ENCODE measurements at places on chromosomes 11 and 22.

DNA sequence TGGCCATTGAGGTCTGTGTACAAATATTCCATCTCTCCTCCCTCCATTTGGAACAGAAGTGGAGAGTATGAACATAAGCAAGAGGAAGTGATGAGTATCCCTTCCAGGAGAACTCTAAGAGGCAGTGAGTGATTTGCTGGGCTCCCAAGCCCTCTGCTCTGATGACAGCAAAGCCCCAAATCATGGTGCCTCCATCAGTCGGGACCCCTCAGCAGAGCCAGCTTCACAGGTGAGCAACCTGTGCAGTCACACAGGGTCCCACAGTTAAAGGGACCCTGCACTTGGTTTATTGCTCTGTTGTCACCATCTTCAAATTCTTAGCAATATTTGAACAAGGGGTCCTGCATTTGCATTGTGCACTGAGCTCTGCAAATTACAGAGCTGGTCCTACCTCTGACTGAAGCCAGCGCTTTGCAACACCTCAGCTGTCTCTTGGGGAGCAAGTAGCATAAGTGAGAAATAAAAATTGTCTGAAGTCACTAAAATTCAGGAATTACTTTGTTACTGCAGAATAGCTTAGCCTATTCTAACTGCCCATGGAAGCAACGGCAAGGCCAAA is 466.4 kb downstream of the MN1 start:
- no peaks in the 10 kb centered on the region for H3K4me1 ChIP-seq
- no peaks in the 10 kb centered on the region for H3K27me3 ChIP-seq
- no peak for DNase-seq
- no peaks in the 10 kb centered on the region for H3K36me3 ChIP-seq

DNA sequence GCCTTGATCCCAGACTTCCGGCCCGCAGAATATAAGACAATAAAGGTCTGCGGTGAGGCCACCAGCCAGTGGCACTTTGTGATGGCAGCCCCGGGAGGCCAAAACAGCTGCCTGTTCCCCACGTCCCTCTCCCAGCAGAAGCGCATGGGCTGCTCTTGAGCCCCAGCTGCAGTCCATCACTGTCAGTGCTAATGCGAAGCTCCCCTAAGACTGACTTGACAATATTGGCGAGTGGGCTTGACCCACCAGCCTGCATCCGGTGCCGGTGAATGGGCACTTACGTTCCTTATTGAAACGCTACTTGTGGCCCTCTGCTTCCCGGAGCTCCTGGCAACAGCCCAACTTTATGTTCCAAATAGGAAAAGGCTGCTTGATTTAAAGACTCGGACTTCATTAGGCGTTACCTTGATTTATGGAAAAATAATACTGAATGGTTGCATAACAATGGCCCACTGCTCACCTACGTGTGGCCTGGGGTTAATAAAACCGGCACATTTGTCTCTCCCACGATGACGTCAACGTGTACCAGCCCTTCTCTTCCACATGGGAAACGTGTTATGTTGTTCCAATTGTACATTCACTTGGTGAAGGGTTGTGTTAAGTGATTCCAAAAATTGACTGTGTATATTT is 93.4 kb upstream of the SEPTIN5 start:
- no peak for DNase-seq
- H3K4me1 ChIP-seq: no peaks in the 10 kb centered on the region
- no peaks in the 10 kb centered on the region for H3K36me3 ChIP-seq
- no peaks in the 10 kb centered on the region for H3K27me3 ChIP-seq
- no peak overlapping the region for H3K4me3 ChIP-seq

DNA sequence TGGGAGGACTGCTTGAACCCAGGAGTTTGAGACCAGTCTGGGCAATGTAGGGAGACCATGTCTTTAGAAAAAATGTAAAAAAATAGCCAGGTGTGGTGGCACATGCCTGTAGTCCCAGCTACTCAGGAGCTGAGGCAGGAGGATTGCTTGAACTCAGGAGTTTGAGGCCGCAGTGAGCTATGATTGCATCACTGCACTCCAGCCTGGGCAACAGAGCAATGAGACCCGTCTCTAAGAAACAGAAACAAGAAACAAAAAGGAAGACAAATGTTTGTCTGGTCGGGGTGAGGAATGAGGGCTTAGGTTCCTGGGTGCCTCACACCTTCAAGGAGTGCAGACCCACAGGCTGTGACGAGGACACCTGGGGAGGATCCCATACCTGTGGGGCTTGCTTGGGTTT is 191.9 kb downstream of the CEP164 start:
- H3K36me3 ChIP-seq: no peaks in the 10 kb centered on the region
- no peak for DNase-seq
- H3K4me1 ChIP-seq: no peaks in the 10 kb centered on the region
- H3K4me3 ChIP-seq: no peak overlapping the region
- no peak overlapping the region for H3K27ac ChIP-seq

GRCh38 chr11:104895634-104896033 is 2.6 kb downstream of the CASP12 start:
- peaks cover 7% of the 10 kb centered on the region for H3K4me1 ChIP-seq
- H3K27me3 ChIP-seq: no peaks in the 10 kb centered on the region
- H3K4me3 ChIP-seq: peak overlapping the region; percentile 65
- peak overlapping the region; percentile 43 for H3K27ac ChIP-seq
- peaks cover 17% of the 10 kb centered on the region for H3K36me3 ChIP-seq

GRCh38 chr22:33889748-33890147 is 30.5 kb downstream of the LARGE1 start:
- DNase-seq: no peak
- H3K27me3 ChIP-seq: no peaks in the 10 kb centered on the region
- peaks cover 4% of the 10 kb centered on the region for H3K4me1 ChIP-seq
- H3K27ac ChIP-seq: no peak overlapping the region

DNA sequence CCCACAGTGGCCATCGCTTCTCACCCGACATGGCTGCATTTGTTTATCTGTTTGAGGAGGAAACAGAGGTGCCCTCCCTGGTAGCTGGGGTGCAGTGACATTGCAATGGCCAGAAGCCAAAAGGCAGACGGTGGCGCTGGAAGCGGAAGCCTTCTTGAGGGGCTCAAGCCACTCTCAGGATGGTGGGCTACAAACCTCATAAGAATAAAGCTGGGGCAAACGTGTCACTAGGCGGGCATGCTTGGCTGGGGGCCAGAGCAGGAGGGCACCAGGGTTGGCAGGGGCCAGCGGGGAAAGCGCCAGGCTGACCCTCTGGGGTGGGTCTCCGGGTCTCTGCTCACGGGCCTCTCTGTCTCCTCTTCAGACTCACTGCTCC is 12.6 kb downstream of the TNNT3 start:
- no peaks in the 10 kb centered on the region for H3K27me3 ChIP-seq
- no peaks in the 10 kb centered on the region for H3K4me1 ChIP-seq
- peak overlapping the region; percentile 53 for H3K27ac ChIP-seq
- no peak overlapping the region for H3K4me3 ChIP-seq
- no peaks in the 10 kb centered on the region for H3K36me3 ChIP-seq

DNA sequence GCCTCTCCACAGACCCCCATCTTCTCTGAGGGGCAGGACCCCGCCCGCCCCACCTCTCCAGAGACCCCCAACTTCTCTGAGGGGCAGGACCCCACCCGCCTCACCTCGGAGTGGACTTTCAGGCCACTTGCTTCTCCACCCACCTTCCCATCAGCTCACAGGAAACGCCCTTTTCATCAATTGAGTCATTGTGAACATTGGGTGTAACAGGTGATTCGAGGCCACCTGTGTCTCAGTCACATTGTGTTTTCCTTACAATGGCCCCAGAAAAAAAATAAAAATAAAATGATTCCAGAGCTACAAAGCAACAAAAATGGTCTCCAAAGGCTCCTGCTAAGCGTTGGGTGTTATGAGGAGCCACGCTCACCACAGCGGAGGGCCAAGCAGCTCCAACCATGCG is 36.0 kb downstream of the BRD1 start:
- no peak overlapping the region for H3K27ac ChIP-seq
- H3K4me1 ChIP-seq: peaks cover 3% of the 10 kb centered on the region
- no peak for DNase-seq
- H3K4me3 ChIP-seq: no peak overlapping the region
- peaks cover 52% of the 10 kb centered on the region for H3K36me3 ChIP-seq
- H3K27me3 ChIP-seq: no peaks in the 10 kb centered on the region

DNA sequence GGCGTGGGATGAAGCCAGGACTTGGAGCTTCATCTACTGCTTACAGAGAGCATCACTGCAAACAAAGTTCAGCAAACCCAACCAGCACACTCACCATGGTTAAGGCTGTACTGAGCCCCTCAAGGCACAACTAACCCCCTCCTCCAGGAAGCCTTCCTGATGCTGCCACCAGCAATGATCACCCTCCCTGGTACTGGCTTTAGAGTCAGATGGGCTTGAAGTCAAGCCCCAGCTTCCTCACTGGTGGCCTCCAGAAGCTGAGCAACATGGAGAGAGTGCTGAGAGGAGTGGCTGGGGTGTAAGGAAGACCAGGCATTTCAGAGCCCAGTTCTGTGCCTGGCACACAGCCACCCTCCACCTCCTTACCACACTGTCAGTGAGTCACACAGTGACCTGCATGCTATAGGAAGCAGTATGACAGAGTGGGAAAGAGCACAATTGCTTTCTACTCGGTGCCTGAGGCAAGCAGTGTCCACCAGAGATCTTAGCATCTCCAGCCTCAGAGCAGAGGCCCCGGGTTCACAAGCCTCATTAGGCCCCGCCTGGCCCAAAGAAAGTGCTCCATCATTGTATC is 24.7 kb upstream of the BAIAP2L2 start:
- no peak for DNase-seq
- H3K27ac ChIP-seq: no peak overlapping the region
- no peak overlapping the region for H3K4me3 ChIP-seq
- no peaks in the 10 kb centered on the region for H3K36me3 ChIP-seq
- H3K4me1 ChIP-seq: peaks cover 2% of the 10 kb centered on the region
- no peaks in the 10 kb centered on the region for H3K27me3 ChIP-seq

DNA sequence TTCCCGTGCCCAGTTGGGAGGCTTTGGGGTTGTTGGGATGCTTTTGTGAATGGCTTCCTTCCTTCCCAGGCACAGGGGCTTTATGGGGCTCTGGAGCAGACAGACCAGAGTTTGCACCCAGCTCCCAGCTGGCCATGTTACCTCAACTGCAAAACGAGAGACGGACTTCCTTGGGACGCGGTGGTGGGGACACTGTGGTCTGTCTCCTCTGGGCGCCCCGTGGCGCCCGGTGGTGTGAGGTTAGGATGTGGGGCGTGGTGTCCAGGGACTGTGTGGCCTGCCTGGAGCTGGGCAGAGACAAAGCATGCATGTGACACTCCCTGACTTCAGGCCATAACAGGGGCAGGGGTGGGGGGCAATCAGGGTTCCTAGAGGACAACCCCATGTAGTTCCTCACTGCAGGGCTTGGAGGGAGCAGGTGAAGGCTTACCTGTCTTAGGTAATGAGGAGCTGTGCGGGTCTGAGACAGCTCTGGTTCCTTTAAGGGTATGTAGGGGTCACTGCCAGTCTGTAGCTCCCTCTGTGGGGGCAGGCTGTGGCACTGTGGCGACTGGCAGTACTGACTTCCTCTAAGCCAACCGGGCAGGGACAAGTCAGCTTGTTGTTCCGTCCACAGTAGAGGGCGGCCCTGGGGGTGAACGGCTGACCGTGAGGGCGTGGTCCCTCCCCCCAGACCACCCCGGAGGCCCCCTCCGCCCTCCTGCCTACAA is 14.4 kb downstream of the KCNQ1 start:
- H3K4me1 ChIP-seq: no peaks in the 10 kb centered on the region
- H3K27me3 ChIP-seq: no peaks in the 10 kb centered on the region
- peak; percentile 60 for DNase-seq
- H3K27ac ChIP-seq: no peak overlapping the region
